ENCODE measurements at places on chromosomes 1 and 21.

DNA sequence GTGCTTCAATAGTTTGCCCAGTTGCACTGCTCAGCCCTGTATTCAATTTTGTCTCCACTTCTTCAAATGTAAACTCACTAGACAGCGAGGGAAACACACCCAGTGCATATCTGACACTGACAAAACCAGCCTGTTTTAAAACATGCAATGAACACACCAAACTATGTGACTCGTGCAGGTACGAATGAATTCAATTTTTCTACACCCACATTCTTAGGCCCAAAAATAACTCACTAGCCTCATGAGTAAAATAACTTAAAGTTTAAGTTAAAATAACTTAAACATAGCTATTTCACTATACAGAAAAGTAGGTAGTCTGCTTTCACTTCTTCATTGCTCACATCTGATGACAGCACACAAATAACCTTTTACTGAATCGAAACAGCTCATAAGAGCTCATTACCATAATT is 21.1 kb downstream of the TTC13 start:
- no peak for DNase-seq

DNA sequence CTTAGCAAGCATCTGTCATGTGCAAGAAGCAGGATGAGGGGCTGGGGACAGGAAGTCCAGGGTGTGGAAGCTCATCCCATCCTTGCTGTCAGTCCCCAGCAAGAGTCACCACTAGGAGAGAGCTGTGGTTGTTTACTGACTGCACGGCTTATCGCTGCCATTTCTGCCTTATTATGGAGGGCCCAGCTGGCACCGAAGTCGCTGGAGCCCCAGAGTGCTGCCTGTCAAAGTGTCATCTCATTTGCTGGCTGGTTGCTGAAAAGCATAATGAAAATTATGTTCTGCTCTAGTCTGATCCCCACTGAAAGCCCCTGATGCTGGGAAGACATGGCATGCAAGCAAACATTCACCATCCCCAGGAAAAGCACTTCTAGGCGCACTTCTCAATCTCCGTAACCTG is 642.7 kb downstream of the NPHP4 start:
- no peak for DNase-seq

DNA sequence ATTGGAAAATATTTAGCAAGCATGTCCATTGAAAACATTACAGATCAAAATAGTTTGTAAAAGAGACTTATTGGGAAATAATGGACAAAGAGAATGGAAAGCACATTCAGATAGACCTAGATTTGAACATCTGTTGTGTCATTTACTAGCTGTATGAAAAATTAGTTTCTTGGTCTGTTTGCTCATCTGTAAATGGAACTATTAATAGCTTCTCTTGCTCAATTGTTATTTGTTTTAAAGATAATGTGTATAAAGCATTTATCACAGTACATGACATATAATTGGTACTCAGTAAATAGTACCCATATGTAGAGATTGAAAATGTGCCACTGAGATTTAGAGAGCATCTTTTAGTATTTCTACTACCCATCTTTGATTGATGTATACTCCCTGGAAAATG is 25.9 kb downstream of the RPAP2 start:
- no peak for DNase-seq

DNA sequence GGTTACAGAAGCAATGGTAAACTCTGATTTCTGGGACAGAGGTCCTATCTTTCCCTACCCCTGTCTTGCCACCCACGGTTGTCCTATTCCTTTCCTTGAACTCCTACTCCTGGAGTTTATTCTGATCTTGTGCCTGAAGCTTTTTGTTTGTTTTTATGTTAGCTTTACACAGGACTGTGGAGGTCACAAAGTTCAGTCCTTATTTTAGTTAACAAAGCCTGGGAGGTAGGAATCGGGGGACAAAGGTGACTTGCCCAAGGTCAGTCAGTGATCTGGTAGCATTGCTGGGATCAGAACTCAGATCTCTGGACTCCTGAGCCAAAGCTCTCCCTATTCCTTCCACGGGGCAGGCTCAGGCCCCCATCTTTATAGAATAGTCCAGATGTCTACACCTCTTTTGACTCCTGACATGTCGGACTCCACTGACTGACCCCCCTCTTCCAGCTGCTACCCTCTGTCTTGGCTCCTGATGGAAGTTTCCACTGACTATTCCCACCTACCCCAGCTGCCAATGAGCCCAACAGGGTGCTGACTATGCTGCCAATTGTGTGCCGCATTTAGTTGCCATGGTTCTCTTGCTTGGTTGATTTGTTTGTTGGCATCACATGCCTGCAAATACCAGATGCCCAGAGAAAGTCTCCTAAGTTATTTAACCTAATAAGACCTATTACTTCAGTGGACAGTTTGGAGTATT is 9.9 kb downstream of the F5 start:
- DNase-seq, result no peak

DNA sequence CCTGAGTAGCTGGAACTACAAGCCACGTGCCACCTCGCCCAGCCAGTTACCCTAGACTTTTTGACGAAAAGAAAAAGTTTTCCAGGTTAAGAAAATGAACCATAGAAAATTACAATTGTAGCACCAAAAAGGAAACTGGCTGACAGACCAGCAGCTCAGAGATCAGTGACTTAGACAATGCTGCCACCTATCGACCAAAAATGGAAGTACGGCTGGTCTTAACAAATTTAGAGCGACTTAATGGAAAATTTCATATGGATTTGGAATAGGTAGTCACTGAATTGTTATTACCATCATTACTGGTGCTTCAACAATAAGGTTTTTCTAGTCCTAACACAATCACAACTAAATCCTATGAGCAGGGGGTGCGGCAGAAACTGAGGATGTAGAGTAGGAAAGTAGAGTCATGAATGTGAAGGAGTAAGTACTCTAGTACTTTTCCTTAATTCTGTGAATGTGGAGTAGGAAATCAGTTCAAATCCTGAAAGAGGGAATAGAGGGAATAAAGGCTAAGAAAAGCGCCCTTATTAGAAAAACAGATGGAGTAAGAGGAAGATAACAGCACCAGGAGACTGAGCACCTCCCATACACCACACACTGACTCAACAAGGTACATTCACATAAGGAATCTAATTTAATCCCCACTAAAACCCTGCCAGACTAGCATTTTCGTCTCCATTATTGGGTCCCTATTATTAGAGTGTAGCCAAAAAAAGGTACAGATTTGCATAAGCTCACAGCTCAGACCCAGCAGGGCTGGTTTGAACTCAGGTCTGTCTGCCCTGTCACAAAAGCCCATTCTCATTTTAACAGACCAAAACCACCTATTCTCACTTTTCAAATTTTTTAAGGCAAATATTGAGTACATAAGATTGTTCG is 37.9 kb upstream of the MGST3 start:
- DNase-seq, result peak; percentile 95

- peak; percentile 14 for DNase-seq
These were observed at the start of gene CELF3 for GRCh38 chr1:151716771-151717631. Gene CELF3, minus strand, starts transcription at chr1:151716803. Its CDS starts 783 bp downstream, at chr1:151716020.

GRCh38 chr21:37737507-37737906 is 178.8 kb downstream of the KCNJ6 start:
- no peak for DNase-seq

DNA sequence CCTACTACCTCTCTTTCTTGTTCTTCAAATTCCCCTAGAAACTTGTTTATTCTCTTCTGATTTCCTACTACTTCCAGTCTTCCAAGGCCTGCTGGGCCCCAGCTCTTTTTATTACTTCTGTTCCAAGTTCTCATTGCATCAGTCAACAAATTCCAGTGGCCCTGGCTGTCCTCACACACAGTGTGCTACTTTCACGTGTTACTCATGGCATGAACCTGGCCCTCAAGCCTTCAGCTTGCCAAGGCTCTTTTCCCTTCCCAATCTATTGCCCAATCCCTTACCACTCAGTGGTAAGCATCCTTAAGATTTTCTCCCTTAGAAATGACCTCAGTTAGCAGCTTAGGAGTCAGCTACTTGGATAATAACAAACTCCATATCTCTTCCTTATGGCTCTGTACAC is 613.5 kb downstream of the LMO4 start:
- no peak for DNase-seq

DNA sequence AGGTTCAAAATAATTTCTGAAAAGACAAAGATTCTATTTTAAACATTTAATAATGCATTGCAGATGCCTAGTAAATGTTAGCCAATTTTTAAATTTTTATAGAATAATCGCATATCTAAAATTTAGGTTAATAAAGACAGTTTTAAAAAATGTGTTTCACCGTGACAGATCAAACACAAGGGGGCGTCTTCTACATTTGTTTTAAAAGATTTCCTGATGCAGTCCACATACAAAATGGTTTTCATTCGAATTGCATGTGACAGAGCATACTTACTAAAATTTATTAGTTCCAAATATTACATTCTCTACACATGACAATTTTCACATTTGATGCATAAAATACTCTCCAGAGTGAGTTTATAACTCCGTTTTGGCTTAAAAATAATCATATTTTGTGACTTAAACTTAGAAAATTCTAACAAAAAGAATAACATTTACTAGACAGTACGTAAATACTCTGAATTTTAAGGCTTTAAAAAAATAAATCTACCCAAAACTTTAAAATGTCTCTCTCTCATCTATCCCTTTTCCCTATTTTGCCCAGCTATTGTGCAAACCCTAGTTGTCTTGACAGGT is 75.5 kb downstream of the ADAMTS1 start:
- DNase-seq, result no peak

GRCh38 chr21:38297194-38297631 is 40.4 kb downstream of the KCNJ15 start:
- DNase-seq, result peak; percentile 41

GRCh38 chr21:23936991-23937390 is 1670.3 kb downstream of the MRPL39 start:
- no peak for DNase-seq

GRCh38 chr1:197526736-197527371 is 248.4 kb downstream of the DENND1B start:
- DNase-seq, result no peak

DNA sequence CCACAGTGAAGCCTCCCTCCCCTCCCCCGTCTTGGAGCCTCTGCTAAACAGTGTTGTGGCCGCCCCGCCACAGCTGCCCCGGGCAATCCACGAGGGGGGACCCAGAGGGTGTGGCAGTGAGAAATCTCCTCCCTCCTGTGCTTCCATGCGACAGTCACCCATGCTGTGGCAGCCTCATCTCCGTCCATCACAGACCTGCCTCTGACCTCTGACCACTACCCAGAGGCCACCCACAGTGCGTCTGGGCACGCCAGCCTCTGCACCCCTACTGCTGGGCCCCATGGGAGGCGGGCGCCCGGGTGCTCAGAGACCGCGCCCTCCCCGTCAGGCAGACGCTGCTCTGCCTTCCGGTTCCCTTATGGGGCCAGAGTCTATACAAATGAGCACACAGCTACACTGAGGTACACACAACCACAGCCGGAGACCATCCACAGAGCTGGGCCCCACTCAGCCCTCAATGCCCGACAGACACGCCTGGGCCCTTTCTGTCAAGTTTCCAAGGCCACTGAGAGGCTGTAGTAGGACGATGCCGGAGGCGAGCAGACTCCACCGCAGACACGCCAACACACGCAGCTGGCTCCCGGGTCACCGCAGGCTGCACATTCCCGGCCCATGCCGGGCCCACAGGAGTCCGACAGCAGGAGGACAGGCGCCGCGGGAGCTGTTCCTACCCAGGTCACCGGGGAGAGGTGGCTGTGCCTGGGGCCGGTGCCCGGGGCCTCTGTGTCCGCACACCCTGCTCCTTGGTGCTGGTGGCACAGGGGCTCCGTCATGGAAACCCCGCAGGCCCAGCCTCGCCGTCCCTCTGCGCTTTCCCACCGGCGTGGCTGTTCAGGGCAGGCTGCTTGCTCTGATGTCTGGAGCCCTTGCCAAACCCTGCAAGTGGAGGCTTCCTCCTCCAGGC is 23.9 kb upstream of the TMEM52 start:
- no peak for DNase-seq

DNA sequence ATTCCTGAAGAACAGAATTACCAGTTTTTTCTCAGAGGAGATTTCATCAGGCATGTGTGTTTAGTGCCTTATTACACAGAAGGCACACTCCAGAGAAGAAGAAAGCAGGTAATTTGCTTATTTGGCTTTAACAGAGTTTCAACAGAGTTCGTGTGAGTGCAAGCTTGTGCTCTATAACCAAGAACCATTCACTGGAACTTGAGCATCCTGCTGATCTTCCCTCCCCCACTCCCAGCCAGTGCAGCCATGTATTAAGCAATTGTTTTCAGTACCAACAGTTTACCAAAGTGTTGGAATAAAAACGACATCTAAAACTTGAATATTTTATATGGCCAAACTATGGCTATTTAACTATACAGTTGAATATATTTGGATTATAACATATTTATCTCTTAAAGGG is 4.3 kb downstream of the MGST3 start:
- peak; percentile 4 for DNase-seq

GRCh38 chr1:51727366-51727765 is 110.5 kb downstream of the OSBPL9 start:
- DNase-seq, result no peak

GRCh38 chr1:1021010-1021919 is 1.3 kb downstream of the AGRN start:
- peak; percentile 77 for DNase-seq

- DNase-seq, result no peak
These were observed 224.9 kb downstream of the PTPRU start for GRCh38 chr1:29461115-29461739.

GRCh38 chr1:178342745-178343144 is 154.0 kb downstream of the CLEC20A start:
- DNase-seq, result no peak

DNA sequence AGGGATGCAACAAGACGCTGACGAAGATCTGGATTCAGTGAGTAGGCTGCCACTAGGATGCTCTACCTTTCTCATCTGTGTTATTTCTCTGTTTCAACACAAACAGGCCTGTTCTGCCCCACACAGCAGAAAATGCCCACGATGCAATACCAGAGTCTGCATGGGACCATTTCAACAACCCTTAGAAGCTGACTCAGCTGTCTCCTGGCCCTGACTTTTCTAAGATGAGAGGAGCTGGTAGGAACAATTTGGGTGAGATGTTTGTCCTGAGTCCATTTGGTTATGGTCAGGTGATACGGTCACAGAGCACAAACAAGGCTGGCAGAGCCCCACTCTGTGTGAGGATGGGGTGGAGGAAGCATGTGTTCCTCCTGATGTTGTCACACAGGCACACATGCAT is 11.5 kb upstream of the SLC2A1 start:
- DNase-seq, result no peak

- no peak for DNase-seq
These were observed 1.4 kb upstream of the KRTAP10-4 start for GRCh38 chr21:44571844-44572782.

DNA sequence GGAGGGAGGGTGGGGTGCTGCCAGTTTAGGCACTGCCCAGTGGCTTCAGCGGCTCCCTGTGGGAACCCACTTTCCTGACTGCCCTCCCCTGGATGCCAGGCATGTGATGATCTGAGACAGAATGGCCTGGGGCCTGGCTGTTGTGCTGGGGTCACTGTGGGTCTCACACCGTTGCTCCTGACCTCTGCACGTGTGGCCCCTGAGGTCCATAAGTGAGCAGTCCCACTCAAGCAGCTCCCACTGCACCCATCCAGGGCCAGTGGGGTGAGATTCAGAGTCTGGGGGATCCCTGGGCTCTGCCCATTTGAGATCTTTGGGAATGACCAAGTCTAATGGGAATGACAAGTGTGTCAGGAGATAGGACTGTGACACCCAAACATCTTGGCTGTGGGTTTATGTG is 18.0 kb downstream of the PODN start:
- DNase-seq, result no peak

Data from suppressor macrophage (primary cell).